ENCODE measurements at places on chromosomes 3 and 15. TPM values are rescaled to one million over a fixed set of nuclear protein-coding genes. Genes with fewer than 3 reads are reported as not detected.

DNA sequence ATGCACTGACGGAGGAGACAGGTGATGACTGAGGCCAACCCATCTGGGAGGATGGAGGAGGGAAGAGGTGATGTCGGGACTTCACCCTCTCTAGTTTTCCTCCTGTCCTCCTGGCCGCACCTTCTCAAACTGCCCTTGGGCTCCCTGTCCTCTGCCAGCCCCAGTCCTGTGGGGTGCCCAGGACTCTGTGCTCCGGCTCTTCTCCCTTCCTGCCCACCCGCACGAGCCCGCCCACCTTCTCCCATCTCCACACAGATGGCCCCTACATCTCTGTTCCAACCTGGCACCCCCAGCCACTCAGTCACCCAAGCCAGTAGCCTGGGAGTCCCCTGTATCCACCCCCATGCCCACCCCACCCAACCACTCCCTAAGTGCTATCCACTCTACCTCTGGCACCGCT lies 206.7 kb upstream of the LINGO1 start:
- no peak for DNase-seq

DNA sequence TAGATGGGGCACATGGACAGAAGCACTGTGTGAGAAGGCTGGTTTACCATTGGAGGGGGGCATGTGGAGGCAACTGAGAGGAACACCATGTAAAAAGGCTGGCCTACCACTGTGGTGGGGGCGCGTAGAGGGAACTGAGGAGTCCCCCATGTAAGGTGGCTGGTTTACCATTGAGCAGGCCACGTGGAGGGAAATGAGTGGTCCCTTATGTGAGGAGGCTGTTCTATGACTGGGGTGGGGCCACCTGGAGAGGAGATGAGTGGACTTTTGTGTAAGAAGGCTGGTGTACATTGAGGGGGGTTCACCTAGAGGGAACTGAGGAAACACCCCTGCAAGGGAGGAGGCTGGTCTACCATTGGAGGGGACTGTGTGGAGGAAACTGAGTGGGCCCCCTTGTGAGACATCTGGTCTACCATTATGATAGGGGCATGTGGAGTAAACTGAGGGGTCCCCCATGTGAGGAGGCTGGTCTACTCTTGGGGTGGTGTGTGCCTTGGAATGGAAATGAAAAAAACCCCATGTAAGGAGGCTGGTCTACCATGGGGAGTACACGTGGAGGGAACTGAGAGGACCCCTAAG lies 156.9 kb downstream of the FBLN2 start:
- DNase-seq = no peak

DNA sequence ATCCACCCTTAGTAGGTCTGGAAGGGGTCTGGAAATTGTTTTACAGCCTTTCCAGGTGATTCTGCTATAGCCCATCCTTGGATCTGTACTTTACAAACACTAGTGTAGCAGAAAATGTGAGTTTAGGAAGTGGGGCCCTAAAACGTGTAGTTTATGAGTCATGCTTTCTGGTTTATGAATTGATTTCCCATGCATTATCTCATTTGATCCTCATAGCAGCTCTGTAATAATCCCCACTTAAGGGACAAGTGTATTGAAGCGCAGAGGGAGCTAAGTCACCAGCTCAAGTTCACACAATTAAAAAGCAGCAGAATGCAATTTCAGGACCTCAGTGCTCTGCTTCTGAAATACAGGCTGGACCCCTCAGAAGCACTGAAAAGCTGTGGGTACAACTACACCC lies 22.7 kb upstream of the STARD5 start:
- no peak for DNase-seq

The EPB42 gene
- not detected for total RNA-seq

The CEP97 gene
- 12.1 TPM for total RNA-seq

- DNase-seq = no peak
Measured at GRCh38 chr3:72844436-72844993, 3.7 kb downstream of the SHQ1 start.

Data from PC-3 (cell line).